ENCODE measurements at places on chromosomes 13 and 19. TPM values are rescaled to one million over a fixed set of nuclear protein-coding genes. Genes with fewer than 3 reads are reported as not detected.

DNA sequence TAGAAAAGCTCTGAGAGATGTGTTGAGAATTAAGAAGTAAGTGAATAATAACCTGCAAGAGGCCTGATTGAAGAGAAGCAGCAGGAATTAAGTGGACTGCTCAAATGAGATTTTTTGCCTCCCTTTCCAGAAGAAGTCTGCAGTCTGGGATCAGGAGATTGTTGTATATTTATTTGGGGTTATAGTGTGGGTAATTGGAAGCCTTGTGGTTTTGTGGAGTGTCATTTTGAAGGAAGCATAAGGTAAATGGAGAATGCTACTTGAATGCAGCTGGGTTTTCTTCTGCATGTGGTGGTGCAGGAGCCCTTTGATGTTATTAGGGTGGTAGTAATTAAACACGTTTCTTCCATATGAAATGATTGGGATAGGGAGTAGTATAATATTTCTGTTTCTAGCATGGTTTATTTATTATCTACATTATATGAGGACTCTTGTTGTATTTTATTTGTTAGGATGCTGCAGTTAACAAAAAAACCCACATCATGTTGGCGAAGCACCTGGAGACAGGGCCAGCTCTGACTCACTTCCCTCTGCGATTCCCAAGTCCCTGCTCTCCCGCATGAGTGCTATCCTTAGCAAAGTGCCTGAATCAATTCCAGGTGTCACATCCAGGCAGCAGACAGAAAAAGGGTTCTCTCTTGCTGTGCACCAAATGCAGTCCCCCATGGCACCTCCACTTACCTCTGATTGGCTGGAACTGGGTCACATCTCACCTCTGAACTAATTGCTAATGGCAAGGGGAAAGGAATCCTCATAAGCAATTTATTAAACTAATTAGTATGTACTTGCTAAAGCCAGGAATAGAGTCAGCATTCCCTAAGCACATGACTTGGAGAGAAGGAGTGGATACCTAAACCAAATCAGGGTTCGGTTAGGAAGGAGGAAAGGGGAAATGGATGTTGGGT is 54.8 kb downstream of the DGKH start:
- no peak for DNase-seq

The FLT3 gene
- polyA plus RNA-seq, result 0.12 TPM

The ZNF17 gene
- polyA plus RNA-seq, result 9.9 TPM

DNA sequence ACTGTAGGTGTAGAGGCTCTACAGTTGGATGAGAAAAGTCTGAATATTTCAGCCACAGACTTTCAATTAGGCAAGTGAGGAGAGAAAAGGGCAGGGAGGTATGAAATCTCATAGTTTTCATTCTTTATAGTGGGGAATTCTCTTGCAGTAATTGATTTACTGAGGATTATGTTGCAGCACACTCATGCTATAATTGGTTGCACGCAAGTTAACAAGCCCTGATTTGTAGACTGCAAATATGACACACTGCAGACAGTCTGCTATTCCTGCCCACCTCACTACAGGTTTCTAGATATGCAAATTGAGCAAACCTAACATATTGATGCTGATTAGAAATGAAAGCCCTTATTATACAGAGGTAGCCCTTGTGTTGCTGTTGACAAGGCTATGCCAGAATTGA is 139.4 kb downstream of the LHFPL6 start:
- no peak for DNase-seq

The KIR2DL1 gene
- not detected for polyA plus RNA-seq

DNA sequence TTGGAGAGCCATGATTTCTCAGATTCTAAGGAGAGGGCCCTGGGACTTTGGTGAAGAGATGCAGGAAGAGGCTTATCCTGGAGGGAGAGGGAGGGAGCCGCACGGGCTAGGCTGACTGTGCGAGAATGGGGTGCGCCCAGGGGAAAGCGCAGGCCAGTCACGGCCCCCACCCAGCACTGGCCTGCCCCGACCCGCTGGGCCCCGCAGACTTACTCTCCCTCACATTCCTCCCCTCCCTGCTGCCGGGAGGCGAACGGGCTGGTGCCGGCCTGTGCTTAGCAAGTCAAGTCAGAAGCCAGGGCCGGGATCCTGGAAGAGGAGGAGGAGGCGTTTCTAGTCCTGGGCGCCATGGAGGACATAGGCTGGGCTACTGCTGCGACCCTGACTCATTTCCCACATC is 120.0 kb downstream of the CRYL1 start:
- no peak for DNase-seq

DNA sequence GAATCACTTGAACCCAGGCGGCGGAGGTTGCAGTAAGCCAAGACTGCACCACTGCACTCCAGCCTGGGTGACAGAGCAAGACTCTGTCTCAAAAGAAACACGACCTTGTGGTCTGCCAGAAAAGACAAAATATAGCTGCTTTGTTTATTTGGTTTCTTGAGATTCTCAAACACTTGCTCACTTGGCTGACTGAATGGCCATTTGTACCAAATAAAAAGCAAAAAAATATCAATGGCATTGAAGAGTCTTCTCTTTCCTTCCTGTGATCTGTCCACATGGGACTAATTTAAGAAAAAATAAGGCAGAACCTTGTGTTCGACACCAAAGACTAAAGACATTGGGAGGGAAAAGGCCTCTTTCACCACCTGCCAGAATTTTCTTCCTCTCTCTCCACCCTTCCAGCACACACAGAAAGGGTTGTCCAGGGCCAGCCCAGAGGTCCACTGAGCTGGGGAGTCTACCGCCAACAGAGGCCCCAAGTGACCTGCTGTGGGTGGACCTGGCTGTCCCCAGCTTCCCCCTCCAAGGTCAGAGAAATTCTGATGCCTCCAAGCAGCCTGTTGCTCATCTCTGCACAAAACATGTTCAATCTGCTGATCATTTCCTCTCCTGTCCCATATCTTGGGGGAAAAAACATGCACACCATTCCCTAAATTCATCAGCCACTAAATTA is 5.9 kb downstream of the BRME1 start:
- DNase-seq, result no peak

DNA sequence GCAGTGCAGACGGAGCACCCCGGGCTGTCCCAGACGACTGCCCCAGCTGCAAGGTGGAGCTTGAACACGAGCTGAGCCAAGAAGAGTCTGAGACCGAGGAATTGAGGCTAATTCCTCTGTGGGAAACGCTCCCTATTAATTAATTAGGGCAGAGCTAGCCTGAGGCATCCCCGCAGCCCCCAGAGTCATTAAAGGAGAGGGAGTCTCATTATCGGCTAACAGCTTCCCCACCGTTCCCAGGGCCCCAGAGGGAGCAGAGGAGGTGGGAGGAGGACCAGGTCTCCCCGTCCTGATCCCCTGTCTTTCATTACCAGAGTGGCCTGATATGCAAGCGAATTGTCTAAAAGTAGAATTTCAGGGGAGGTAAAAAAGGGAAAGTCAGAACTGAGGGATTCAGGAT is 13.1 kb upstream of the SLC1A6 start:
- no peak for DNase-seq

The PRKCG gene
- 0.11 TPM for polyA plus RNA-seq

DNA sequence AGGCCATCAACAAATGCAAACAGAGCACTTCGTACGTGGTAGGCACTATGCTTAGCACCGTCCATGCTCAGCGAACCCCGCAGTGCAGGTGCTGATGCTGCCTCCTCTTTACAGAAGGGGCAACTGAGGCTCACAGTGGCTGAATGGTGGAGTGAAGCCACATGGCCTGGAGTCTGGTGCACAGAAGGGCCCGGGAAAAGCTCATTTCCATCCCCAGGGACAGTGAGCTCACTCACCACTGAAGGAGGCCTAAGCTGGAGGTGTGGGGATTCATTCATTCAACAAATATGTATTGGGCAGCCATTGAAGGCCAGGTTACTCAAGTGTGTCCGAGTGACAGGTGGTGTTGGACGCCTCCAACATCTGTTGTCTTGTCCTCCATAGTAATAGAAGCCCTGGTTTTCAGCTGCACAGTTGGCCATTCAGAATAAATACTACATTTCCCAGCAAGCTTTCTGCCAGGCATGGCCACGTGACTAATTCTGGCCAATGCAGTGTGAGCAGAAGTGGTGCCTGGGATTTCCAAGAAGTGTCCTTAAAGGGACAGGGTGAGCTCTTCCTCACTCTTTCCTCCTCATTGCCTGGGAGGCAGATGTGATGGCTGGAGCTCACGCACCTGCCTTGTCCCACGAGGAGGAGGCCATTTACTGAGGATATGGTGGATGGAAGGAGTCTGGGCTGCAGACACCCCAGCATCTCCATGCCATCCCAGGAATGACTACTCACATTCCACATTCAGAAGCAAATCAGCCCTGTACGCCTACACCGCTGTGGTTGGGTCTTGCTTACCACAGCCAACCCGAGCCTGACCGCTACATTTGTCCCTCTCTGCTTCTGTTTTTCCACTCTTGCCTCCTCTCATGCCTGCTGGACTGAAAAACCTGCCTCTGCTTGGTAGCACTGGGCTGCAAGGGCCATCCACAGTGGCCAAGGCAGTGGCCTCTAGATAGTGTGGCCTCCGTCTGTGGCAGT is 2.3 kb upstream of the ZNRF4 start:
- DNase-seq, result no peak

DNA sequence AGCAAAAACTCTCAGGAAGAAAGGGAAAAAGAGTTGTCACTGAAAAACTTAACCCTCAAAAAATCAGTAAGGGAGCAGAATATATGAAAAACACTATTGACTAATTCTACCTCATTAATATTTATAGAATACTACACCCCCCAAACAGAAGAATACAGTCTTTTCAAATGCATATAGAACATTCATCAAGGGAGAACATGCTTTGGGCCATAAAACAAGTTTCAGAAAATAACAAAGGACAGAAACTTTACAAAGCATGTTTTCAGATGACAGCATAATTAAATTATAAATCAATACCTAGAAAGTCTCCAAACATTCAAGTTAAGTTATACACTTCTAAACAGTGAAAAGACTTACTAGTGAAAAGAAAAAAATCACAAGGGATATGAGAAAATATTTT is 30.5 kb downstream of the SOHLH2 start:
- DNase-seq, result no peak

GRCh38 chr19:2274931-2275535 is 6.9 kb downstream of the PEAK3 start:
- DNase-seq, result no peak

DNA sequence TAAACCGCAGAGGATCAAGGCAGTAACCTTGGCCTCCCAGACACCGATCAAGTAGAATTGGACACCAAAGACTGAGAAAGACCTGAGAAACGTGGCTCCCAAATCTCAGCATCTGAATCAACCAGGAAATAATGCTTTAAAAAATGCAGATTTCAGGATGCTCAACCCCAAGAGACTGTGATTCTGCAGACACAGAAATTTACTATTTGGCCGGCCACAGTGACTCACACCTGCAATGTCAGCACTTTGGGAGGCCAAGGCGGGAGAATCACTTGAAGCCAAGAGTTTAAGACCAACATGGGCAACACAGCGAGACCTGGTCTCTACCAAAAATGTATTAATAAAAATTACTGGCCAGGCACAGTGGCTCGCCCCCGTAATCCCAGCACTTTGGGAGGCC is 6.2 kb downstream of the ABCC4 start:
- no peak for DNase-seq

DNA sequence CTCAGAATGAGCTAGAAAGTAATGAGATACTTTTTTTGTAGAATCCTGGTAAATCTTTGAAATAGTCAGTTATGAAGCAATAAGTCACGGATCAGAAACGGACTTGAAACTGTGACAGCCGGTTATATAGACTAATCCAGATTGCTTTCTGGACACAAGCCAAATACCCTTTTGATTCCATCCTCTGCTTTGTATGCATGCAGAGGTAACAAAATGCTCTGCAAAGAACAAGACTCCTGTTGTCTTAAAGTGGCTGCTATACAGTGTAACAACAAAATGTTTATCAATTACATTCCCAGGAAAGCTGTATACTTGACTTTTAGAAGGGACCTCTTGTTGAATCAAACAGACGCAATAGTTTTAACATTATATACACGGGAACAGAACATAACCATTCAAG is 66.5 kb upstream of the STARD13 start:
- peak; percentile 58 for DNase-seq

GRCh38 chr19:1384478-1385110 is 887 bp downstream of the NDUFS7 start:
- DNase-seq, result no peak

The CNFN gene
- not detected for polyA plus RNA-seq

DNA sequence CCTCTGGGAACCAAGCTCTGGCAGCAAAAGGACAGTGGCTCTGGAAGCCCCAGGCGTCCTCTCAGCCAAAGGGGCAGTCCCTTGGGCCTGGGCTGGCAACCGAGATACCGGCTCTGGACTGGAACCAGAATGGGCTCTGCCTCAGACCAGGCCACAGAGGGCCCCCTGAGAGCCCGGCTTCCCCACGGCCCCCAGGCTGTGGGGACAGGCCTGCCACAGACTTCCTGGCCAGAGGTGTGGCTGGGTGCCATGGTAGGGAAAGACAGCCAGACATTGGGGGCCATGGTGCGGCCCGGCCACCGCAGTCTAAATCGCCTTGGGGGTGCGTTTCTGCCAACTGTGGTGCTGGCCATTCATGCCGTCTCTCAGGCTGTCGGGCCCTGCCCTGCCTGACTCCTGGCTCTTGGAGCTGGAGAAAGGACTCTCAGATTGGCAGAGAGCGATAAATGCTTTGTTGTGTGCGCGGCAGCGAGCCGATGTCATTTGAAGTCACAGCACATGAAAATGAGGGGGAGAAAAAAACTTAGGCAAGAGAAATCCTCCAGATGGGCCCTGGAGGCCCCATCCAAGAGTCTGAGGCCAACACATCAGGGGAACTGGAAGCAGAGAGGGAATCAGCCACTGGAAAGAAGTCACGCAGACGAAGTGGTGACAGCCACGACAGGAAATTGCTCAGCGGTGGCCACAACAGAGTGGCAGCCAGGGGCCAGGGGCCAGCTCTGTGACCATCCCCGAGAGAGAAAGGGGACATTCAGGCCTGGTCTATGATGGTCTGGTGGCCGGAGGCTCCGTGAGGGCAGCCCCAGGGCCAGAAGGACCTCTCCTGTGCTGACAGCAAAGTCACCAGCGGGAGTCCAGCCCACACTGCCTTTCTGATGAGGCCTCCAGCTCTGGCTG is 26.5 kb downstream of the SH3GL1 start:
- peak; percentile 73 for DNase-seq
